GDM1 (cell line): ENCODE measurements at places on chromosomes 12 and 14.

- no peak for DNase-seq
Observed at GRCh38 chr12:102347811-102348210, 132.6 kb downstream of the IGF1 start.

- peak; percentile 46 for DNase-seq
Observed at GRCh38 chr14:50928002-50928635, 16.2 kb downstream of the PYGL start.

GRCh38 chr14:61749867-61750266 is 12.4 kb upstream of the SNAPC1 start:
- no peak for DNase-seq

DNA sequence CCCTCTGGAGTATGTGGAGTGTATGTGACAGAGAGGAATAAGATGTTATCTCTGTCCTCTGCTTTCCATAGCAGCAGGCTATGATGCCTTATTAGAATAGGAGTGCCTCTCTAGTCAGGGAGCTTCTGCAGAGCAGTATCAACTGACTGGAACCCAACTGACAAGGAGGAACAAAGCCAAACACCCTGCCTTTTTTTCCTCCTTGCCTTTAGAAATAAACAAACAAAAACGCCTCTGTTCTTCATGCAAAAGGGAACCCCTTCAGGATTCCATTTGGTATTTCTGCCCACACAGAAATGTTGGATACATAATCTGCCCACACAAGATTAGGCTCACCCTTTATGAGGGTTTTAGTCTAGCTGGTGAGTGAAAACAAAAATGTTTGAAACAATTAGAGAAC is 50.3 kb downstream of the VRK1 start:
- no peak for DNase-seq

DNA sequence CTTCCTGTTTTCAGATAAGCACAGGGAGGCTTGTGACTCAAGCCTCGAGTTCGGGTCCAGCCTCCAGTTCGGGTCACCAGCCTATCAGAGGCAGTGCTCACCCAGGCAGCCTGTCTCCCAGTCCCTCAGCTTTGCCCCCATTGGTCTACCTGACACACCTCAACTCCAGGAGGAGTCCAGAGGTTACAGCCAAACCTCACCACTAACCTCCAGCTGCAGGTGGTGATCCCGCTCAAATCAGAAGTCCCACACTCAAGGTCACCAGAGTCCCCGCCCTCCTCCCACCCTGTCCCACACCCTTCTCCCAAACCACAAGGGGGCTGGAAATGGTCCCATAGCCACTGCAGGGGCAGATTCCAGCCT is 42.1 kb downstream of the KDM2B start:
- no peak for DNase-seq

DNA sequence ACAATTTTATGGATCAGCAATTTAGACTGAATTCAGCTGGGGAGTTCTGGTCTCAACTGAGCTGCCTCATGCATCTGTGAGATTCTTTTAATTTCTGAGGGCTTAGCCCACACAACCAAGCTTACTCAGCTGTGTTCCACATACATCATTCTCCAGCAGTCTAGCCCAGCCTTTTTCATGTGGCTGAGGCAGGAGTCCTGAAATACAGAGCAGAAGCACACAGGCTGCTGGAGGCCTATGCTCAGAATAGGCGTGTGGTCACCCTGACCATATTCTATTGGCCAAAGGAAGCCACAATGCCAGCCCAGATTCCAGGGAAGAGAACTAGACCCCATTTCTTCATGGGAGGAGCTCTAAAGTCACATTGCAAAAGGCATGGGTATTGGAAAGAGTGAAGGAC is 72.3 kb upstream of the DHRS4 start:
- DNase-seq, result no peak

DNA sequence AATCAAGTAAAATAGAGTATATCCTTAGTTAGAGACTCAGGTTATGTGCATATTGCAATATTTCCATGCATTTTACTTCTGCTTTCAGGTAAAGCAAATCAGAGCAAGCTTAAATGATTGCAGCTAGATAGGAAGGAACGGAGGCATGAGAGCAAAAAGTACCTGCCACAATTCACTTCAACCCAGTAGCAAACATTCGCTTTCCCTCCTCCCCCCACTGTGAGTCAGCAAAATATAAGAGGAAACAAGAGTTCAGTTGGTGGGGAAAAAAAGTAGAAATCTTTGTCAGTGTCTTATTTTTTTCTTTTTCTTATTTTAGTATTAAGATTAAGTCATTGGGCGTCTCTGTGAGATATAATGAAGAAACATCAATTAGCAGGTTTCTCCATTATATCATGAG is 475.4 kb downstream of the NPAS3 start:
- peak; percentile 40 for DNase-seq

- DNase-seq, result no peak
Observed at GRCh38 chr14:24329073-24329663, 5.7 kb downstream of the ADCY4 start.

GRCh38 chr14:81388336-81388735 is 11.8 kb downstream of the STON2 start:
- DNase-seq, result no peak

DNA sequence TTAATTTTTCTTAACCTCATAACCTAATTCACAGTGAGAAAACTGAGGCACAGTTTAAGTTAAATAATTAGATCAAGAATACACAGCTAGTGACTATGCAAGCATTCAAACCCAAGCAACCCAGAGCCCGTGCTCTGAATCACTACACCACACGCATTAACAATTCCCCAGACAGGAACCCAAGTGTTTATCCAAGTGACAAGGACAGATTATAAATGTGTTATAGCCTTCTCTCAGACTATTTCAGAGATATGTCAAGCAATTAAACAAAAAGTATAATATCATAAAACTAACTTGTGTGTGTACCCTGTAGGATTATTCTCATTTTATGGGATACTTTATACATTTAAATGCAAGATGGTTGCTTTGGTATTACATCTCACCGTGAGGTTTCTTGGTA is 43.8 kb downstream of the MED13L start:
- DNase-seq, result no peak

- no peak for DNase-seq
Observed at GRCh38 chr12:133174901-133175300, 6.4 kb upstream of the ZNF268 start.

DNA sequence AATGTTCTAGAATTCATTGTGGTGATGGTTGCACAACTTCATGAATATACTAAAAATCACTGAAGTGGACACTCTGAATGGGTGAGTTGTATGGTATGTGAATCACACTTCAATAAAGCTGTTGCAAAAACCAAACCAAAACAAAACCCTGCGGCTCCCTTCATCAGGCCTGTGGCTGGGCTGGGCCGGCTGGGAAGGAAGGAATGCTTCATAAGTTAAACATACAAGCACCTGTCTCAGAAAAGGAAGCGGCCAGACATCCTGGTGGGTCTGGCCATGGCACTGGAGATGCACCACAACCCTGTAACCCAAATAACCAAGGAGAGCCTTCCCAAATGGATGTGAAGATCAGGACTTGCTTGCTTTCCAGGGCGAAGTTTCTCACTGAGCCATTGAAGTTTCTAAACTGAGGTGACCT is 34.9 kb downstream of the TTC7B start:
- no peak for DNase-seq

DNA sequence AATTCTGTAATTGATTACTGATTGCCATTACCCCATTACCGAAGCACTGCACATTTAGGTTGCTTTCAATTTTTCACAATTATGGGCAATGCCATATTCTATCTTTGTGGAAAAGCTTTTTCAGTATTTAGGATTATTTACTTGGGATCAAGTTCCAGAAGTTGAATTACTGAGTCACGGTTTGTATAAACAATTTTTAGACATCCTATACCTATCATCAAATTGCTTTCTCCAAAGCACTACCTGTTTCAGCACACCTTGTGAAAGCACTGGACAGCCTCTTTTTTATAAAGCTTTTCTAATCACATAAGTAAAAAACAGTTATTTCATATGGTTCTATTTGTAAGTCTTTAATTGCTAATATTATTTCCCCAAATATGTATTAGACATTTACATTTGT is 221.5 kb upstream of the CAND1 start:
- DNase-seq, result no peak

DNA sequence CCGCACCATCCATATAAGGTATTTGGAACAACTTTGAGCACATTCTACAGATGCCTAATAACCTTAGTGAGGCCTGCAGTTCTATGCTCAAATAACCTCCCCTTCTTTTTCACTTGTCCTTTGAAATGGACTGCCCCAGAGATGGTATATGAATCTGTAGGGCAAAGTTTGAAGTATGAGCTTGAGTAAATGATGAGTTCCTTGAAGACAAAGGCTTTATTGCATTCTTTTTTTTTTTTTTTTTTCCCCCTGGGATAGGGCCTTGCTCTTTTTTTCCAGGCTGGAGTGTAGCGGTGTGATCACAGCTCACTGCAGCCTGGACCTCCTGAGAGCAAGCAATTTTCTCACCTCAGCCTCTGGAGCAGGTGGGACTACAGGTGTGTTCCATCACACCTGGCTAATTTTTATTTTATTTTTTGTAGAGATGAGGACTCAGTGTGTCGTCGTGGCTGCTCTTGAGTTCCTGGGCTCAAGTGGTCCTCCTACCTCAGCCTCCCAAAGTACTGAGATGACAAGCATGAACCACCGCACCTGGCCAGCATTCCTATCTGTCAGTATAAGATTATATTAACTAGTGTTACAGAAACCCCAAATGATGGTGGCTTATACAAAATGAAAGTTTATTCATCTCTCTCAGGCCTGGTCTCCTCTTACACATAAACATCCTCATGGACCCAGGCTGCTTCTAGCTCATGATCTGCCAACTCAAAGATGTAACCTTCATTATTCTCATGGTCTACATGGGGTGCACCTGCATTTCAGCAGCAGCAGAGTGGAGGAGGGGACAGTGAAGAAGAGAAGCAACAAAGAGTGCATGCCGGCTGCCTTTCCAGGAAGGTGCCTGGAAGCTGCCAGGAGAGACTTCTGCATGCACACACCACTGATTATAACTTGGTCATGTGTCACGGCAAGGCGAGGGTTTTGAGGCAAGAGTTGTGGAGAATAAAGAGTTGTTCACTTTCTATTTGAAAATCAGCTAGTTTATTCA is 101.4 kb downstream of the DUSP16 start:
- no peak for DNase-seq

GRCh38 chr12:94262228-94263010 is 114.0 kb downstream of the PLXNC1 start:
- peak; percentile 21 for DNase-seq

DNA sequence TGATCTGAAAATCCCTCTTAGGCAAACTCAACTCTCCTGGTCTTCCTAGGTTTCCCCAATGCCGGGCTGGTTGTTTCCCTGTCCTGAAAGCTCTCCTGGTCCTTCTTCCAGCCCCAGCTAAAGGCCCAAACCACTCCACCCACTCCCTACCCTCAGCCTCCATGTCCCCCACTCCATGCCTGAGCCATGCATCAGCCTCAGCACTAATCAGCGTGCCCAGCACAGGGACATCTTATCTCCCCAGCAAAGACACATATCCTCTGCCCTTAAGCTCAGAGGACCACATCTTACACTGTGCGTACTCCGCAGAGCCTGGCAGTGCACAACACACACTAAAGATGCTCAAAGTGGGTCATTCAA is 25.9 kb downstream of the ACTN1 start:
- no peak for DNase-seq

- DNase-seq, result no peak
Observed at GRCh38 chr14:35416108-35416750, 11.7 kb upstream of the NFKBIA start.

DNA sequence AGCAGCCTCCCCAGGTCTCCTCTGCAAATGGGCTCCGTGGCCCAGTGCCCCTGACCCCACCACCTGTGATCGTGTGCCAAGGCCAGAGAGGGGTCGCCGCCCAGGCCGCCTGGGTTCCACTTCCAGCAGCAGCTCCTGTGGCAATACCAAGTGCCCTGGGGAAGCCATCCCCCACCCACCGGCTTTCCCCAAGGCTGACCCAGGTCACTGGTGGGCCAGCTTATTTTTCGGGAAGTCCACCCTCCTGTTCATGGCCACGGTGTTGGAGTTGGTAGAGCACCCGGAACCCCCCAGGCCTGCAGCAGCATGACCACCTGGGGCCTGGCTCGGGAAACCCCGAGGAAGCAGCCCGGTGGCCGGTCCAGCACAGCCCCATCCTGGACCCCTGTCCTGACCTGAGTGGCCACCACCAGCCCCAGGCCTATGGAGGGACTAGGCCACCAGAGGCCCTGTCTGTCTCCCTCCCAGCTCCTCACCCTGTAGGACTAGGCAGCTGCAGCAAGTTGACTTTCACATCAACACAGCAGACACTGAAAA is 40.8 kb upstream of the OASL start:
- no peak for DNase-seq

- no peak for DNase-seq
Observed at GRCh38 chr12:58988643-58989344, 68.5 kb upstream of the LRIG3 start.

- DNase-seq, result no peak
Observed at GRCh38 chr12:7229741-7230140, 40.3 kb downstream of the PEX5 start.

GRCh38 chr12:76878899-76879709 is at the start of gene CSRP2:
CSRP2 (minus strand) TSS chr12:76879019; CDS start chr12:76866260, 12,759 bp downstream.
- peak; percentile 53 for DNase-seq

- DNase-seq, result no peak
Observed at GRCh38 chr14:95150910-95151309, 6.4 kb downstream of the DICER1 start.

- DNase-seq, result no peak
Observed at GRCh38 chr14:67420102-67420739, 8.3 kb upstream of the PLEK2 start.

- DNase-seq, result no peak
Observed at GRCh38 chr12:10618338-10618987, 5.1 kb upstream of the MAGOHB start.

GRCh38 chr14:36661506-36662257 is at the start of gene PAX9:
PAX9 (plus strand) TSS chr14:36661860; CDS start chr14:36662090, 230 bp downstream.
- no peak for DNase-seq

DNA sequence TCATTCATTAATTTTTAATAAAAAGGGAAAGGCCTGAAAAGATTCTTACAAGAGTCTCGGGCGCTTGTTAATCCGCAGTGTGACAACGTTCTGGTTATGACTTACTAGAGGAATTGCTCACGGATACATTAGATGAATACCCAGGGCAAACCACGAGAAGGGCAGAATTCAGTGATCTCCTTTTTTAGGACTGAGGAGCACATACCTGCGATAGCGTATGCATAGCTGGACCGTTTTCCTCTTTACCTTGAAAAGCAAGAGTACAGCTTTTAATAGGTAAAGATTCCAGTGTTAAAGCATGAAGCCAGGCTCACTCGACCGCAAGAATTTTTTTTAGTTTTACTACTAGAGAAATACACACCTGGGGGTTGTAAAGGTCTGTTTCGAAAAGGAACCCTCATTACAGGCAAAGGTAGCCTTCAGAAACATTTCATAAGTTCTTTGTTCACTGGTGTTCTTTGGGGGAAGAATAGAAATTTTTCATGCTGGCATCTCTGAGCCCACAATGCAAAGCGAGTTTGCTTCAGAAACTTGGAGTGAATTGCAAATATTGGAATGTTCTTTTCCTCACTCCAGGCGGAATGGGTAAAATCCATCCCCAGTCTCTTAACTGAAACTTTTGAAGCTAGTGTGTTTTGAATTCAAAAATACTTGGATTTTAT is 953 bp downstream of the MAPK1IP1L start:
- DNase-seq, result no peak

- DNase-seq, result no peak
Observed at GRCh38 chr12:56208006-56208405, 13.7 kb downstream of the RNF41 start.

- no peak for DNase-seq
Observed at GRCh38 chr14:44490966-44491365, 16.1 kb downstream of the FSCB start.

GRCh38 chr12:69214169-69214568 is 25.2 kb upstream of the CPSF6 start:
- no peak for DNase-seq

- no peak for DNase-seq
Observed at GRCh38 chr12:44389896-44390295, 486.2 kb downstream of the NELL2 start.
